ENCODE measurements at places on chromosomes 13 and 19.
A peak's percentile ranks its signal among the peaks of the same experiment; 100 is the strongest.

GRCh38 chr13:75440100-75440499 is 41.9 kb downstream of the TBC1D4 start:
- ATAC-seq: no peak

- ATAC-seq: no peak
These were observed 8.1 kb upstream of the TNFSF14 start for GRCh38 chr19:6677883-6678689.

DNA sequence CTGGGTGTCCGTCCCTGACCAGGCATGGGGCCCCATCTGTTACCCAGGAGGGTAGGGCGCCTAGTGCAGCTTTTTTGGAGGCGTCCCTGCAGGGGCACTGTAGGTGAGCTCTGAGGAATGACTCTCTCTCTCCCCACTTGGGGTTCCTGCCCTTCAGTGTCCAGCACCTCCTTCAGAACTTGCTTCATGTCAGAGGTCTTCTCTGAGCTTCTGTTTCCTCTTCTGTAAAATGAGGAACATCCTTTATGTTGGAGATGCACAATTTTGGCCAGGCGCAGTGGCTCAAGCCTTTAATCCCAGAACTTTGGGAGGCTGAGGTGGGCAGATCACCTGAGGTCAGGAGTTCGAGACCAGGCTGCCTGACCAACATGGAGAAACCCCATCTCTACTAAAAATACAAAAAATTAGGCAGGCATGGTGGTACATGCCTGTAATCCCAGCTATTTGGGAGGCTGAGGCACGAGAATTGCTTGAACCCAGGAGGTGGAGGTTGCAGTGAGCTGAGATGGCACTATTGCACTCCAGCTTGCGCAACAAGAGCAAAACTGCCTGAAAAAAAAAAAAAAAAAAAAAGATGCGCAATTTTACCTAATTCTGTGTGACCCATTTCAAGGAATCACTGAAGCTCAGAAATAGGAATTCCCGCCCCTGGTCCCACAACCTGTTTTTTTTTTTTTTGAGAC is 15.2 kb upstream of the PIK3R2 start:
- no peak for ATAC-seq

DNA sequence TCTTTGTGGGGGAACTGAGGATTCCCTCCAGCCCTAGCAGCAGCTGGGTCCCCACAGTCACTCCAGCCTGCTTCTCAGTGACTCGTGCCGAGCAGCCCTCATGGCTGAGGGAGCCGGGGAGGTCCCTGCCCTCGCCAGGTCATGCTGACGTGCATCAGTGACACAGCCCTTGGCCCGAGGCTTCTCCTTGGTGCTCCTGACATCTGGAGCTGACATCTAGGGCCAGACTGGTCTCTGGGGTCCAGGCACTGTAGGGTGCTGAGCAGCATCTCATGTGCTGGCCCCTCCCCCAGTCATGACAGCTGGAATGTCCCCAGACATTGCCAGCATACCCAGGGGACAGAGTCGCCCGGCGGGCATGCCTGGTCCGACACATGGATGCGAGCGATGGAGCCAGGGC is 14.4 kb downstream of the COMP start:
- peak; percentile 8 for ATAC-seq

DNA sequence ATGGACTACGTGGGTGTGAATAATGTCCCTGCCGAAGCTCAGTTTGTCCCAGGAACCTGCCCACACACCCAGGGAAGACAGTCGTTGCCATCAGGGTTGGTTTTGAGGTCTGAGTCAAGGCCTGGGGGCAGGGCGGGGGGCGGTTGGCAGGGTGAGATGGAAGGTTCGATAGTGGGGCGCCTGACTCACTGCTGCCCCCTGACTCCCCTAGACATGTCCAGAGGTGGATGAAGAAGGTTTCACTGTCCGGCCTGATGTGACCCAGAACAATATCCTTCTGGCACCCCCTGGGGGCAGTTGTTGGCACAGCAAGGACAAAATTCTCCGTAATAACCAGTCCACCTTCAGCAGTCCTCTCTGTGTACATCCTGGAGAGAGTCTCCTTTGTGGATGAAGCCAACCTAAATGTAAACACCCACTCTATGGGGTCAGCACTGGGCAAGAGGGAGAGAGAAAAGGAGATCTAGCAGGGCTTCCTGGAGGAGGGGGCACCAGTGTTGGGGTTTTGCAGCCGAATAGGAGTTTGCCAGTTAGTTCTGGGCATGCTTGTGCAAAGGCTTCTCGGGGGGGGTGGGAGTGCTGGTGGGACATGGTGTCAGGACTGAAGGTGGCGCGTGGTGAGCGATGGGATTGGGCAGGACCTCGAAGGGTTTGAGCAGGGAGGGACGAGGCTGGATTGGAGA is 19.6 kb upstream of the B3GNT3 start:
- ATAC-seq: peak; percentile 82

GRCh38 chr13:23571431-23571830 is 1.2 kb downstream of the TNFRSF19 start:
- no peak for ATAC-seq

DNA sequence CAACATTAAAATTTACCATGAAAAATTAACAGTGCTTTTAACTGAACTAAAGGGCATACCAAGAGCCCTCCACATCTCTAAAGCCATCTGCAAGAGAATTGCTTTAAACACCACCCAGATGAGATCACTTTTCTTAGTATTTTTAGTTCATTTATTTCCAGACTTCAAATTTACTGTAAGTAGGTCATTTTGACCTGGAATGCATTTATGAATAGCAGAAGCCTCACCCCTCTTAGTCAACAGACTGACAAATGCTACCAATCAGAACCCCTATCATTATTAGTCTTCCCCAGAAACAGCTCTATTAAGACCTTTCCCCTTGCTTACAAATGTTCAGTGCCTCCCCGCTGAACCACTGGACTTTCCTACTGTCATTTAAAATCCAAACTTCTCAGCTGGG is 27.3 kb downstream of the RUBCNL start:
- peak; percentile 45 for ATAC-seq

GRCh38 chr19:3404324-3405260 is 38.2 kb downstream of the NFIC start:
- no peak for ATAC-seq

GRCh38 chr19:45278087-45278486 is 27.0 kb downstream of the MARK4 start:
- no peak for ATAC-seq

GRCh38 chr19:41264581-41265394 is 616 bp downstream of the HNRNPUL1 start:
- ATAC-seq: no peak

- peak; percentile 50 for ATAC-seq
These were observed 334.0 kb downstream of the DIAPH3 start for GRCh38 chr13:59829690-59830089.

DNA sequence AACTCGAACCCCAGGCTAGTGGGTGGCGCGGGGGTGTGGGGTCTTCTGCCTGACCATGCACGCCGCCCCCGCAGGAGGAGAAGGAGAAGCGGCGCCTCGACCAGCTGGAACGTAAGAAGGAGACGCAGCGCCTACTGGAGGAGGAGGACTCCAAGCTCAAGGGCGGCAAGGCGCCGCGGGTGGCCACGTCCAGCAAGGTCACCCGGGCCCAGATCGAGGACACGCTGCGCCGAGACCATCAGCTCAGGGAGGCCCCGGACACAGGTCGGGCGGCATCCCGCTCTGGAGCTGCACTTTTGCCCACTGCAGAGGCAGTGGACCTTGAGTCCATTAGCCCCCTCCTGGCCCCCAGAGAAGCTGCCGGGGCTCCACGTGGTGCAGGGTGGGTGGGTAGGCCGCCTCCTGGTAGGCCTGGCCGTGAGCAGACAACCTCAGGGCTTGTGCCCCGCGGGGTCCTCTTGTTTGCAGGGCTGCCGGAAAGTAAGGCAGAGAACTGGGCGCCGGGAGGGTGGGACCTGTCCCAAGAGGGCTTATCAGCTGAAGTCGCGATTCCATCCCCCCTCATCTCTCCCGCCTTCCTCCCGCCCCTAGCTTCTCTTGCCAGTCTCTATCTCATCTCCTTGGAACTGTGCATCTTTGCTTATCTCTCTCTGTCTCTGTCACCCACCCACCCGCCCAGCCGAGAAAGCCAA is 9.9 kb downstream of the CCDC124 start:
- no peak for ATAC-seq

GRCh38 chr19:1568320-1569019 is at the start of gene MEX3D:
TSS of gene MEX3D (minus strand) at chr19:1568325. CDS start at chr19:1568058, 267 bp downstream.
- ATAC-seq: peak; percentile 6

- ATAC-seq: no peak
These were observed 47.4 kb upstream of the UBAC2 start for GRCh38 chr13:99153219-99153618.

GRCh38 chr13:29994911-29995595 is 144.6 kb upstream of the UBL3 start:
- no peak for ATAC-seq

DNA sequence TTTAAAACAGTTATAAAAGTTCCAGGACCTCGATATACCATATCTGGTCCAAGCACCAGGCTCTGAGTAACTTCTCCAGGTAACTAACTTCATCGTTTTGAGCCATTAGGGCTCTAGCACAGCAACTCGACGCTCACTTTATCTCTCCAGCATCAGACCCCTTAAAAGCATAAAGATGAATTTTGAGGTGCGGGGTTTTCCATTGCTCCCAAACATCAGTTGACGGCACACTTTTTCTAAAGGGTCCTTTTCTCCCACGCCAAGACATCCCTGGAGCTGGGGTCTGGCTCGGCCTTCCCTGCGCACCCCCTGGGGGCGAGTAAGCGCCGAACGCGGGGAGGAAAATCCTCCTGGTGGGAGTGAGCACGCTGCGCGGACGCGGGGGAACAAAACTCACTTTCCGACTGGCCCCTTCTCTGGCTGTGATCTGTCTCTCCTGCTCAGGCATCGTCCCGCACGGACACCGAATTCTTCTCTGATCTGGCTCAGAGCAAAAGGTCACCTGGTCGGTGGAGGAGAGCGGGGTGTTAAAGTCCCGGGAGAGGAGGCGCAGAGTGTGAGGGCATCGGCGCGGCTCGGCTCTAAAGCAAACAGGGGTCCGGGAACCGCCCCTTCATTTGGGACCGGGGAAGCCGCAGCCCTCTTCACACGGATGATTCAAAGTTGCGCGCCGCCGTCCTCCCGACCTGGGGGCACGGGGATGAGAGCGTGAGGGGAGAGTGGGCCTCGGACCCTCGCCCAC is at the start of gene ATP7B:
Gene ATP7B (minus strand): TSS at position 561 of the 742 bp plus-strand sequence. CDS start 113 bp downstream, at position 448.
- ATAC-seq: peak; percentile 48

DNA sequence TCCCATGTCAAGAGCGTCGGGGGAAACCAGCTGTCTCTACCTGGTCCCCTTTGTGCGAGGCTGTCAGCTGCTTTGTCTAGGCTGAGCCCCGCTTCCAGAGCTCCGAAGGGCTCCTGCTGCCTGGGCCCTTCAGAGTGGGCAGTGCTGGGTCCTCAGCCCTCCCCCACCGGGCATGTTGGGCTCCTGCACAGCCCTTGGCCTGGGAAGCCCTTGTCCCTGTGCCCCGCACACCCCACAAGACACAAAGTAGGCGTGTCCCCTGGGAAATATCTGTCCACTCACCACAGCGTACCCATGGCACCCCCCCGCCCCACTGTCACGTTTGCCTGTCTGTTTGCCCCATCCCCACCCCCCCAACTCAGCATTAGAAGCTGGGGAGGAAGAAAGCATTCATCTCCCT is 39.6 kb upstream of the RANBP3 start:
- ATAC-seq: no peak

DNA sequence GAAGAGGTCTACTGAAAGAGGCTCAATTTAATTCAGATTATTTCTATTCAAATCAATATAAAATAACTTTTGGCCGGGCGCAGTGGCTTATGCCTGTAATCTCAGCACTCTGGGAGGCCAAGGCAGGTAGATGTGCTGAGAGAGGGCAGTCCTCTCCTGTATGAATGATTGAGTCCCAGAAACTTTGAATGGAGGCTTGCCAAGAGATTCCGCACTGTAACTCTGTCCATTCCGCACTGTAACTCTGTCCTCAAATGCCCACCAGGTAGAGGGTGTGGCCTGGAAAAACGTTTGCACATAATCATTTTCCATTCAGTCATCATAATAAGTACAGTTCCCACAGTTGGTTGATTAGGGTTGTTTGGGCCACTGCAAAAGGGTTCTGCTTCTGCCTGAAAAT is 274.7 kb upstream of the SOX21 start:
- ATAC-seq: no peak

GRCh38 chr19:3110126-3110825 is 16.1 kb downstream of the GNA11 start:
- ATAC-seq: no peak

DNA sequence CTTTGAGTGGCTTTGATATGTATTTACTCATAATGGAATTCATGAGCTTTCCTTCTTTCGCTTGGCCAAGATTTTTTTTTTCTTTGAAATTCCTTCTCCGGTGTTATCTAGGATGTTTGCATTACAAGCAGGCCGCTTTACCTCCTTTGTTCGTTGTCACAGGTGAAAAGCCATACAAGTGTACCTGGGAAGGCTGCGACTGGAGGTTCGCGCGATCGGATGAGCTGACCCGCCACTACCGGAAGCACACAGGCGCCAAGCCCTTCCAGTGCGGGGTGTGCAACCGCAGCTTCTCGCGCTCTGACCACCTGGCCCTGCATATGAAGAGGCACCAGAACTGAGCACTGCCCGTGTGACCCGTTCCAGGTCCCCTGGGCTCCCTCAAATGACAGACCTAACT is 16.7 kb downstream of the KLF5 start:
- no peak for ATAC-seq

GRCh38 chr13:111119966-111120365 is 4.9 kb downstream of the ARHGEF7 start:
- no peak for ATAC-seq

DNA sequence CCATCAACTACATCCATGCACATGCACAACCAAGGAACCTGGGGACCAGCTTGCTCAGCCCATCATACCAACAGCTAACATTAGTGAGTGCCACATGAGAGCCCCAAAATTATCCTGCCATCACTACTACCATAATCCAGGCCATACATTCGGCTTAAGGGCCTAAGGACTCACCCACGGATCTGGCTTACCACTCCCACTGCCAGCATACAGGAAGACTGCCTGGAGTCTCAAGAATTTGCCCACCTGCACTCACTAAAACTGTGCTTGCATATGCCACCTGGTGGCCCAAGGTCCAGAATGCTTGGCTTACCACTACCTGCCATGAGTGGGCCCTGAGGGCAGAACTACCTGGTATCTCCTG is 1562.9 kb upstream of the PRR20A start:
- no peak for ATAC-seq

DNA sequence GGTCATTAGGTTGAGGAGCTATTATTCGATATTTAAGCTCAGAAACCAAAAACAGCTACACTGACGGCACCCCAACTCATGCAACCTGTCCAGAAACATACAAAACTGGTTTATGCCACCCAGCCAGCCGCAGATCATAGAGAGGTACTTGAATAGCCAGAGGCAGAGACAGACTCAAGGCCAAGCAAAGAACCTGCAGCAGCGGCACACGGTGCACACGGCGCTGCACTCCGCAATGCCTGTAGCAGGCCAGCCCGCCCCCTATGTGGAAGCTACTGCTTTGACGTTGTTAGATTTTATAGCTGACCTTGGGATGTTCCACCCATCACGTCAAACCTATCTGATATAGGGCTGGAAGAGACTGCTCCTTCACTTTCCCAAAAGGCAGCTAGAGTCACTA is 11.9 kb upstream of the DHRS12 start:
- no peak for ATAC-seq

DNA sequence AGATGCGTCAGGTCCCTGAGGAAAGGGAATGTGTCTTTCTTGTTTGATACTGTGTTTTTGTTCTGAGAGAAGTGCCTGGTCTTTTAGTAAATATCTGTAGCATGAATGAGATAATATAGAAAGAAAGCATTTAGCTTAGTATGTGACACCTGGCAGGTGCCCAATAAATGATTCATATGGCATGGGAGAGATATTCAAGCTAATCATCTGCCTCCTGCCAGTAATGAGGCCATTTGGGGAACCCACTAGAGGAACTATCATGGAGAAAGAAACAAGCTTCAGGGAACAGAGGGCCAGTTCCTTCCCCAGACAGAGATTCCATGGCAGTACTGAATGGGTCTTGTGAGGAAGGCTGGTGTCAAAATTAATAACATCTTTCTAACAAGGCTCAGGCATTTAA is 603.9 kb downstream of the DCT start:
- peak; percentile 40 for ATAC-seq
